Right lobe of liver (tissue), 6 donors: ENCODE measurements at places on chromosomes 3 and 15.

DNA sequence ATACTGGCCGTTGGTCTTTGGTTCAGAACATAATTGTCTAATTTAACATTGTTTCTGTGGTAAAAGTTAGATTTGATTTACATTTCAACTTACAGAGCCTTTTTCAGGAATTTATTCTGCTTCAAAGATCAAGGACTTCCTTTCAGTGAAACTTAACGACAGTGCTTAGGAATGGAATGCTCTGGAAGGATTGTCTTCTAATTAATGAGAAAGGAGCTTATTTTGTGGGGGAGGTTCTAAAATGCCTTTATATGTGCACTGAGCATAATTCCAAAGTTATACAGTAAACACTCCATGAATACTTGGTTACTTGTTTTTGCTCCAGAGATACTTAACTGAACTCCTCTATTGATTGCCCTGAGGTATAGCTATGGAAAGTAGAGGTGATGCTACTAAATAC, 75.7 kb downstream of the CACNA1D start:
- DNase-seq: no peak

- no peak for DNase-seq
These were observed 802 bp downstream of the RCN2 start for GRCh38 chr15:76932135-76932966.

DNA sequence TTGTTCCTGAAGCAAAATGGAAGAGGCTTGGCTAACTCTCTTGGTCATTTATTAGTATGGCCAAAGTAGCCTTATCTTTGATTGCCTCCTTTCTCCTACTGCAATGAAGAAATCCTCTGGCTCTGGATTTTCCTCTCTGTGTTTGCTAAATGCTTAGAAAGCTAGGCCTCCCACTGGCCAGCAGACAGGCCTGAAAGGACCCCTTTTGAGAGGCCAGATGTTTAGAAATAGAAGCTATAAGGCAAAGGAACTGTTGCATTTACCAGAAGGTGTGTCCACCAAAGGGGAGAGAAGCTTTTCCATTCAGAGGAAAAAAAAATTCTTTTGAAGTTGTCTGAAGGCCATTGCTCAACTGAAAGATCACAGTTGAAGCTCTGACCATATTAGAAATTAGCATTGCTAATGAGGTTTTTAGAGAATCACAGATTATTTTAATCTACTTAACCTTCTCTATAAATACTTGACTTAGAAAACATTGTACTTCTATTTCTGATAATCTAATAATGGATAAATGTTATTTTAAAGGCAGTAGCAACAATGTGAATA, 160.8 kb downstream of the SYNPR start:
- DNase-seq: no peak

DNA sequence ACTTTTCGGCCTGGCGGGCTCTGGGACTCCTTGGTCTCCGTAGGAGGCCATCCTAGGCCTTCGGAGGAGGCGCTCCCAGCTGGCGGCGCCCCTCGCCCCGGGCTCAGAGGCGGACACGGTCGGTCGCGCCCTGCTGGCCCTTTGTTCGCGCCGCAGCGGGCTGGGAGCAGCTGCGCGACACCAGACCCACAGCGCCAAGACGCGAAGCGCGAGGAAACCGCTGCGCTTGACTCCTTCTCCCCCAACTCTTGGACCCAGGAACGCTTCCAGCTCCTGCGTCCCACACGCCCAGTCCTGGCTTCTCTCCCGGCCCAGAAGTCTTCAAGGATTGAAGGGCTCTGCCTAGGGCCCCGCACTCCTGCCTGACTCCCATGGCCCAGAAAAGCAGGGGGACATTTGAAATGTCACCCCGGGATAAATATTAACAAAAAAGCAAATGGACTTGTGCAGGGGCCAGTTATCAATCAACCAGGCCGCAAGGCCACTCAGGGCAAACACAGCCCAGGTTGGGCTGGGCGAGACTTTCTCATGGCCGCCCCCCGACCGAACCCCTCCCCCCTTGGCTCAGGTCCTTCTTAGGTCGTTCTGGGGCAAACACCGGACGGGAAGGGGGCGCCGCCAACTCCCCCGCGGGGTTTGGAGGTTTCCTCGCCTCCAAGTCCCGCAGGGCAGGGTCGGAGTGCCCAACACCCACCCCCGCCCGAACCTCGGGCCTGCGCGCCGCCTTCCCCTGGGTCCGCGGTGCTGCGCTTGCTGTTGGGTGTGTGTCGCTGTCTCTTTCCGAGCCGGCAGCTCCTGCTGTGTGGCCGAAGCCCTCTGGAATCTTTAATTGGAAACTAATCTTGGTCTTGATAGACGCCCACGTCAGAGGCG, 5.1 kb downstream of the ONECUT1 start:
- peak; percentile 94 for DNase-seq

- no peak for DNase-seq
These were observed 42.5 kb upstream of the MME start for GRCh38 chr3:155037508-155038202.

DNA sequence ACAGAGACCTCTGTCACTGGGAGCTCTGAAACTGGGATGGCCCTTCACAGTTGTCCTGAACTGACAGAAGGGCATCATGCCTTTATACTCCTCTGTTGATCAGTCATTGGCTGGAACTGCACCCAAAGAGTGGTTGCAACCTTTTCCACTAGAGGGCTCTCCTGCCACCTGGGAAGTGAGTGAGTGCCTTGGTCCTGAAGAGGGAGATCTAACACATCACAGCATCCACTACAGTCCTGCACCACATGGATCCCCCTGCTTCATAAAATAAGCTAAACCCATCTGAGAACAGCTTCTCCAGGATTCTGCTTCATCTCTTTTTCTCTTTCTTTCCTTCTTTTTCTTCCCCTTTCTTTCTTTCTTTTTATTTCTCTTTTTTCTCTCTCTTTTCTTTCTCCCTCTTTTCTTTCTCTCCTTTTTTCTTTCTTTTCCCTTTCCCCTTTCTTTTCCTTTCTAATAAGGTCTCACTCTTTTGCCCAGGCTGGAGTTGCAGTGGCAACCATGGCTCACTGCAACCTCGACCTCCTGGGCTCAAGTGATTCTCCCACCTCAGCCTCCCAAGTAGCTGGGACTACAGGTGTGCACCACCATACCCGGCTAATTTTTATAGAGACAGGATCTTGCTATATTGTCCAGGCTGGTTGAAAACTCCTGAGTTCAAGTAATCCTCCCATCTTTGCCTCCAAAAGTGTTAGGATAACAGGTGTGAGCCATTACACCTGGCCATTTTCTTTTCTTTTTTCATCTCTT, 42.8 kb upstream of the RAF1 start:
- DNase-seq: peak; percentile 75

DNA sequence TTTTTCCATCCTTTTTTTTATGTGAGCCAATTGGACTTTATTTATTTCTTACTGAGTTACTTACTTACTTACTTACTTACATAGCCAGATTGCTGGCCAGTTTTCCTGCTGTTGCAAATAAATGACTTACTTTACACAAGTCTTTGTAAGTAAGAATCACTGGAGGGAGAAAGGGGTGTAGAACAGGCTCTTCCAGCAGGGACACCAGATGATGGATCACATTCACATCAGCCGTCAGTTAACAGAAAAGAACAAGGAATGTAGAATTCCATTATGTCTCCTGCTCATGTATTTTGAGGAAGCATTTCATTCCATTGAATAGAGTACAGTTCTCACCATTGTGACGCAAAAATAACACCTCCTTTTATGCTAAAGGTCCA, 188.6 kb downstream of the FNDC3B start:
- DNase-seq: no peak

- DNase-seq: no peak
These were observed 36.0 kb downstream of the USP13 start for GRCh38 chr3:179688850-179689249.

DNA sequence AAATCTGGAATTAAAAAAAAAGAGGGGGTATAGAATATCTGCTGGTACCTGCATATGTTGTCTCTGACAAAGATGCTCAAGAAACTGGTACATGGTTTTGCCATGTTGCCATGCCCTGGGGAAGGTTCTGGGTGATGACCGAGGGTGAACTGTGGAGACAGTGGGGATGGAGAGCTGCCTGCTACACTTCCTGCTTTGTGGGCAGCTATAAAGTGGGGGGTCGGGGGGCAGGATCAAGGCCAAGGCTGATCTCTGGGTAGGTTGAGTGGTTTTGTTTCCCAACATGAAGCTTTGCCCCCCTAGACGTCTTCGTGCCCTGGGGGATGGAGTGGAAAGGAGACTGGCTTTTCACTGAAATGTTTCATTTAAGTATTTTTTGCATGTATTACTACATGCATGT, 74.6 kb downstream of the IQSEC1 start:
- DNase-seq: peak; percentile 42
